Fibroblast of the aortic adventitia (primary cell): ENCODE measurements at places on chromosomes 1 and 21. TPM values are rescaled to one million over a fixed set of nuclear protein-coding genes. Genes with fewer than 3 reads are reported as not detected.

The OR2G6 gene
- total RNA-seq, result not detected in 2 replicates

The NIBAN1 gene
- total RNA-seq, result 121 and 131 TPM in 2 replicates

The CHAF1B gene
- total RNA-seq, result 0.49 and 7.8 TPM in 2 replicates

The ADAMTS4 gene
- total RNA-seq, result 1.1 and 3.1 TPM in 2 replicates

The FAM89A gene
- total RNA-seq, result 2.0 and 13.4 TPM in 2 replicates
